ENCODE measurements at places on chromosomes 5 and 9.

DNA sequence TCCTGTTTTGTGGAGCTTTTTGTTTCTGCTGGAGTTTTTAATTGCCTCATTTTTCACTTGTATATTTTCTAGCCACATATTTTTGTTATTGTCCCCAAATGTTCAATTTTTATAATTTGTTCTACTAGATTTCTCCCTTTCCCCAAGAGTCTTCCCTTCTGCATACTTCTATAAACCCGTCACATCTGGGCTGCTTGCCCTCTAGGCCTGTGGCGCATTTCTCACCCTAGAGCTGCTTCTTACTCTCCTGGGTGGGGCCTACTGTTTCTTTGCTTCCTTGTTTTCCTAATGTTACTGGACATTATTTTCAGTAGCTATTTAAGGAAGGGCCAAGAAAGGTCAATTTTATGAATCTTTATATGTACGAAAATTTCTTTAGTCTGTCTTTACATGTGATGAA is 51.5 kb downstream of the NXNL2 start:
- DNase-seq = no peak

DNA sequence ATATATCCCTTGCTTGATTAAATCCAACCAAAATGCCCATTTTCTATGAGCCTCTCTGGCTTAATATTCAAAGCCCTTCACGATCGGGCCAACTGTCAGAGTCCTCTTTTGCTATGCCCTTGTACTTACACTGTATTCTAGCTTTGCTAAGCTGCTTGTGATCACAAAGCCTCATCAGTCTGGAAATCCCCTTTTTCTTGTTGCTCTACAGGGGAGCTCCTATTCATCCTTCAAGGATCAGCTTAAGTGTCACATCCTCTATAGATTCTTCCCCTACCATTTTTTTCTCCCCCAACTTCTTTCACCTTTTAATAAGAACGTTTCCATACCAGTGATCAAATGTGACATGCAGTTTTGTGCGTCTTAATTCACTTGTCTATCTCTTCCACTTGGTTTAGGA is 450.4 kb upstream of the CHD1 start:
- no peak for DNase-seq

DNA sequence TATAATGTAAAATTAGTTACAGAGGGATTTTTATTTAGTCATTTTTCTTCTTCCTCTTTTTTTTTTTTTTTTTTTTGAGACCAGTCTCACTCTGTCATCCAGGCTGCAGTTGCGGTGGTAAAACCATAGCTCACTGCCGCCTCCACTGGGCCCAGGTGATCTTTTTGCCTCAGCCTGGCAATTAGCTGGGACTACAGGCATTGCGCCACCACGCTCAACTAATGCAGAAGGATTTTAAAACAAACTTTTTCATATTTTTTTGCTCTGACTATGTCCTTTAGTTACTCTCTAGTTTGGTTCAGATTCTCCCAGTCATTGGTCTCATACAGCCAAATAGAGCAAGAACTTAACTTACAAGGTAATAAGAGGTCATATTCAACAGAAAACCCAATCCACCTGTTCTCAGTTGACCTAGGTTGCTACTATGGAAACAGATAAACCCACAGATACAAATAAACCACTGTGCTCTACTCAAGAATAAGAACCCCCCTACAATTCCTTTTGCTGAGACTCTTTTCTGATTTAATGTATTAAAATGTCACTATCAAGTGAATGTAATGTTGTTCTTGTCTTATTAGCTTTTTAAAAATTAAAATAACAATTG is 50.1 kb upstream of the TTC39B start:
- no peak for DNase-seq

DNA sequence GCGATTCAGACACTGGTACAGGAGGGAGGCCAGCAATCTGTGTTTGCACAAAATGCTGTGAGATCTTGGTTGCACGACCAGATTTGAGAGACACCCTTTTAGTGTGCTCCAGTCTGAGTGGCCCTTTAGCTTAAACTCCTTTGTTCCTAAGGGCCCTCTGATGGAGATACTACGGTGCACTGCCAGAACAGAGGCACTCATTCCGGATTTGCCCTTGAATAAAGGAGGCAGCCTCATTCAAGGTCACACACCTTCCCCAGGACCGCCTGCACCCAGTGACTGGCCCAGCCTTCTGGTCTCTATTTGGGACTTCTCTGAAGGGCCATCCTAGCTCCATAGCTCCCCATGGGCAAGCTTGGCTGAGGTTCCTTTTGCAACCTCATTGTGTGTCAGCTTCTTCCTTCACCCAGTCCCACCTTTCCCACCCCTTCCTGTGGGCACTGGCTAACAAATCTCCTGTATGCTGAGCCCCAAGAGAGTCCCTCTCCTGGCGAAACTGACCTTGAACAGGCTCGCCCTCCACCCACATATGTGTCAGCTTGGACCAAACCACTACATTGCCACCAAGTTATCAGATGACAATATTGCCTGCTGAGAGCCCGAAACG is 191.7 kb downstream of the GABBR2 start:
- no peak for DNase-seq

- DNase-seq = no peak
Measured at GRCh38 chr5:74978345-74978744, 74.0 kb downstream of the GCNT4 start.

DNA sequence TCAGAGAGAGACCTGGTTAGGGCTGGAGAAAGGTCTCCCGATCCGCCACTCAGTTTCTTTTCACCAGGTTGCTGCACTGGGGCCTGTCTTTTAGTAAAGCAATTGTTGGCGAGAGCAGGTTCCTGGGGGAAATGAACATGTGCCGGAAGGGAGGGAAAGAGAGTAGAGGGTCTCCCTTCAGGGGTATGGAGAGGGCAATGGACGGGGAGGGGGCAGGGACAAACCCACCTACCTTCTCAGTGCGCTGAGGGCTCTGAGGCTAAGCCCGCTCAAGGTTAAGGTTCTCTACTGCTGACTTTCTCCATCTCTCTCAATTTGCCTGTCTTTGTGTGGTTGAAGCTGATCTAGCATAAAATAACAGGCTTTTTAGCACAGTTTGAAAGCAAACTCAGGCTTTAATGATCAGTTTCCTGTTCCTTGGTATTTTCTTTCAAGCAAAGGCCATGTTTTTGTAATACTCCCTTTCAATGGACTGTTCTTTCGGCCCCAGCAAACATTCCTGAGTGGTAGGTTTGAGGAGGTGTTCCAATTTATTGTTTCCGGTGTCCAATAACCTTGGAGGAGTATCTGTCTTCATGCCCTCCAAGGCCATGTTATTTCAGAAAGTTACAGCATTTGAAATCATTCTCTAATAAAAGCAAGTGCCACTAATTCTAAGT is 25.5 kb upstream of the TRAF1 start:
- no peak for DNase-seq

DNA sequence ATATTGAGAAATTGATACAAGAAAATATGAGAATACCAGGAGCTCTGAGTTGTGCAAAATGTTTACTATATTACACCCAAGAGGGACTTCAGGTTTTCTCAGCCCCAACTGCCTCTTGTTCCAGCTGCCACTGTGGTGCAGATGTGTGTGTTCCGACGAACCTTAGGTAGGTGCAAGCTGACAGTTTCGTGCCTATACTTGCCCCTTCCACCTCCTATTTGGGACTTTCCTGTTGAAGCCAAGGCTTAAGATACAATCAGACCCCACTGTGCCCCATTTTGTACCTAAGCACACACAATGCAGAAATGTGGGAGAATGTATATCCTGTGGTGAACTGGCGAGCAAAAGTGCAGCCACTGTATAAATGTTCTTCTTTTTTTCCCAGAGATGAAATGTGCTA is 80.2 kb downstream of the LURAP1L start:
- DNase-seq = no peak

DNA sequence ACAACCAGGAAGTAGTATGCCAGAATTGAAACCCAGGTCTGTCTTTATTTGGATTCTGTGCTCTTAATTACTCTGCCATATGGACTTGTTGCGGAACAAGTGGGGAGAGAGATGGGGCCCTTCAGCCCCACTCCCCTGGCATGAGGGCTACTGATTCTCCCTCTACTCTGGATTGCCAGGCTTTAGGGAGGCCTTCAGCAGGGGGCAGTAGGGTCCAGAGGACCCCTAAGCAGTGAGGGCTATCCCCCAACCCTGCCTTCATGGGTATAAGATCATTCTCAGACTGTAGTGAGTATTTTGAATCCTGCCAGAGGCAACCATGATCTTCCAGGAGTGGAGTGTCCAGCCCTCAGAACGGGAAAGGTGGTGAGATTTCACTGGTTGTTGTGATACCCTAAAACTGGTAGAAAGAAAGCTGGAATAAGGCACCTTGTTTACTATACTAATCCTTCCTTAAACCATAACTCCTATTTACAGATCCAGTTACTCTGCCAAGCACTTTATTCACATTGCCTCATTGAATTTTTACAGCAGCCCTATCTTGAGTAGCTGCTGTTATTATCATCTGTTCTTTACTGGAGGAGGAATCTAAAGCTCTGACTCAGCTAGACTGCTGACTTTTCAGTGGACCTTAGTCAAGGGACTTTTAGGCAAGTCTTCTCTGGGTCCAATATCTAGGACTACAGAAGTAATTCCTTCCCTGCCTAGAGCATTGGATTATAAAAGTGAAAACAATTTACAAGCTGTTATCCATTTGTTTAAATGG is 31.3 kb upstream of the LARP1 start:
- no peak for DNase-seq

DNA sequence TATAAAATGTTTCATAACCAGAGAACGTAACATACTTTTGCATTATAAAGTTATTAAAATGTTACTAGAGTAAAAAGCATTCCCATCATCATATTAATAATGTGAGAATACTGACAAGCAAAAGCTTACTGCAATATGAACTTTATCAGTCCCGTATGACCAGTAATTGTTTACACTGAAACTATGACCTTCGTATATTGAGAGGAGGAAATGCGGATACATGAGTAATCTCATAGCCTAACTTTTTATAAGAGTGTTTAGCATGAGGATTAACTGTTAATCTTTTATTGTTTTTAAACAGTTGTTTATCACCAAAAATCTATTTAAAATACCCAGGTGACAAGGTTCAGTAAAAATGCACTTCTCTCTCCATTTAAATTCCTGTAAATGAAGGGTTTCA is 272.4 kb downstream of the SLF1 start:
- no peak for DNase-seq

DNA sequence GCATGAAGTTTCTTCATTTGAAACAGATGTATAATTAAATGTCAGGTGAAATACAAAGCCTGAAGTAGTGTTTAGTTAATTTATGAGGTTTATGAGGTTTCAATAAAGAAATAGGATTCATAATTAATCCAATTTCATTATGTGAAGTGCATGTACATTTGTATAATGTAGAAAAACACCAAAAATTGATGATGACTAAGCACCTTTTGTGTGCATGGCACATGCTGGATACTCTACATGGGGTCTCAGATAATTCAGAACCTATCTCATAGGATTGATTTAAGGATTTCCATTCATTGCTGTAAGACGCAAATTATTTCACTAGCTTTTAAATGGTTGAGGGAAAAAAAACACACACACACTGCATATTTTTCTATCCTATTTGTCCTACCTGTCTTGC is 143.9 kb downstream of the ESM1 start:
- no peak for DNase-seq

- DNase-seq = no peak
Measured at GRCh38 chr5:99141534-99142128, 212.8 kb upstream of the CHD1 start.

- DNase-seq = no peak
Measured at GRCh38 chr5:90381213-90381929, 28.2 kb downstream of the CETN3 start.

DNA sequence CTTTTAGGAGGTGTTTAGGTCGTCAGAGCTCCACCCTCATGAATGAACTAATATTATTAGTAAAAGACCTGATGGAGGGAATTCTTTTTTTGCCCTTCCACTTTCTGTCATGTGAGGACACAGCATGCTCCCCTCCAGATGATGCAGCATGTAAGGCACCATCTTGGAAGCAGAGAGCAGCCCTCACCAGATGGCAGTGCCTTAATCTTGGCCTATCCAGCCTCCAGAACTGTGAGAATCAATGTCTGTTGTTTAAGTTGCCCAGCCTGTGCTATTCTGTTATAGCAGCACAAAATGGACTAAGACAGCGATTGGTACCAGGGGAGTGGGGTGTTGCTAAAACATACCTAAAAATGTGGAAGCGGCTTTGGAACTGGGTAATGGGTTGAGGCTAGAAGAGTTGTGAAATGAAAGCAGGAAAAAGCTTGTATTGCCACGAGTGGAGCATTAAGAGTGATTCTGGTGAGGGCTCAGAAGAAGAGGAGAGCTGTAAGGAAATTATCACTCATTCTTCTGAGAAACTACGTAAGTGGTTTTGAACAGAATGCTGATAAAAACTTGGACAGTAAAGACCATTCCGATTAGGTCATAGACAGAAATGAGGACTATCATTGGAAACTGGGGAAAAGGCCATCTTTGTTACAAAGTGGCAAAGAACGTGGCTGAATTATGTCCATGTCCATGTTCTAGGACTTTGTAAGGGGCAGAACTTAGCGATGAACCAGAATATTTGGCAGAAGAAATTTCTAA is 28.6 kb downstream of the PTPDC1 start:
- DNase-seq = no peak

- no peak for DNase-seq
Measured at GRCh38 chr5:73436535-73437100, 12.0 kb downstream of the FOXD1 start.

- DNase-seq = no peak
Measured at GRCh38 chr9:107755246-107755645, 265.7 kb upstream of the KLF4 start.

DNA sequence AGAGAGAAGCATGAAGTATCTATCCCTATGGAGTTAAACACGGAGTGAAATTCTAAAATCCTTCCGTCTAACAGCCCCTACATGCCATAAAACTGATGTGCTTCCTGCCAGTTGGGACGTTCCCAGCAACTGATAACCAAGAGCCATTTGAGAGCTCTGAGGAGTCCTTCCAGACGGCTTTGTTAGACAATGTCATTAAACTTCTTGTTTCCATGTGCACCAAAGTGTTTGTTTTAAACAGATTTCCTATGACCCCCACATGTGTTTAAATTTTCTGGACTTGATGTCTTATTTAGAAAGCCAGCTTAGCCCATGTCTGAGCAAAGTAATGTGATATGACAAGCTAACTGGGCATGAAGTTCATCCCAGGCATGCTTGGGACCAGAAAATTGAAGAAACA is 57.2 kb upstream of the LPAR1 start:
- DNase-seq = no peak

DNA sequence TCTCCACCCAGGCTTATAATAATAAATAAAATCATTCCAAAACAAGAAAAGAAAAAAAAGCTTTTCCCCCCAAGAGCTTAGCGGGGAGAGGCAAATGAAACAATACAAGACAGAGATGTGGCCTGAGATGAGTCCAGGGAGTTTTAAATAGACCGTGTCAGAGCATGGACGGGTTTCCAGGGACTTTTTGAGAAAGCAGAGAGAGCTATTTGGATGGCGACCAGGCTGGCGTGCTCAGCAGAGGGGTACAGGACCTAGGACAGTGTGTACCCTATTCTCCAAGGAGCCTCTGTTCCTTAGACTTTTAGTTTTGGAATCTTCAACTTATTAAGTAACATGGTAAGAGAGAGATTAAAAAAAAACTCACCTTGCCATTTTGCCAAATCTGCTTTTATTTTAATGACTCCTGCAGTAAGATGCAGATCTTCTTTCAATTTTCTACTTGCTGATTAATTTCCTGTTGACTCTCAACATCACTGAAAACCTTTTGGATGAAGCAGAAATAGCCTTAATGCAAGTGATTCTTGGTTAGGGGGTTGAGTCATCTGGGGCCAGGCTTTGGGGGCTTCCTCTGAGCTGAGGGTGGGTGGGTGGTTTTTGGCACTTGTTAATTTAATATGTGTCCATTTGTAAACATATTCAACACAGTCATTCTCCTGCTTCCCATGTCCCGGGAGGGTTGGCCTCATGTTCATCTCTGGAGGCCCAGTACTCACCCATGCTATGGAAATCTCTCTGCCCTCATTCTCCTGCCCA is 49.6 kb upstream of the OSMR start:
- DNase-seq = no peak

- no peak for DNase-seq
Measured at GRCh38 chr9:123434619-123435240, 78.7 kb downstream of the CRB2 start.

Measured in NCI-H2107 (cell line).